ENCODE measurements at places on chromosomes 7 and 10.

DNA sequence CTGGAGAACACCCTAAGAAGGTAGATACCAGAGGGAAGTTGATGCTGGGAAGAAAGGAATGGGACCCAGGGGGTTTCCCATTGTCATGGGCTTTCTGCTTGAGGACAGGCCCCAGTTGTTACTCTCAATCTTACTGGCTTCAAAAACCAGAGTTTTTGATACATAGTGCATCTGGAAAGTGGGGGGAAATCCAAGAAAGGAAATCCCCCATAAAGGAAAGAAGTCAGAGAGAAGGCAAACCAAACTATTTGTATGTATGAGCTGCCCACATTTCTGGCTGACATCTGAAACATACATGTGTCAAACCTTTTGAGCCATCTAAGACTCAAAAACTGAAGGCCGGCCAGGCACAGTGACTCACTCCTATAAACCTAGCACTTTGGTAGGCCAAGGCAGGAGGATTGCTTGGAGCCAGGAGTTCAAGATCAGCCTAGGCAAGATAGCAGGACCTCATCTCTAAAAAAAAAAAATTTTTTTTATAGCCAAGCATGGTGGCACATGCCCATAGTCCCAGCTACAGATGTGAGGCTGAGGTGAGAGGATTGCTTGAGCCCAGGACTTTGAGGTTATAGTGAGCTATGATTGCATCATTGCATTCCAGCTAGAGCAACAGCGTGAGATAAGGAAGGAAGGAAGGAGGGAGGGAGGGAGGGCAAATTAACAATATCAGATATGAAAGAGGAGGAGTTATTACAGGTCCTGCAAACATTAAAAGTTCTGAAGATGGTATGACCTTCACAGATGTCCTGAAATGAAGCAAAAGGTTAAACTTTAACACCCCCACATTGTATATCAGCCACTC, 6.7 kb upstream of the COA1 start:
- no peak for DNase-seq

DNA sequence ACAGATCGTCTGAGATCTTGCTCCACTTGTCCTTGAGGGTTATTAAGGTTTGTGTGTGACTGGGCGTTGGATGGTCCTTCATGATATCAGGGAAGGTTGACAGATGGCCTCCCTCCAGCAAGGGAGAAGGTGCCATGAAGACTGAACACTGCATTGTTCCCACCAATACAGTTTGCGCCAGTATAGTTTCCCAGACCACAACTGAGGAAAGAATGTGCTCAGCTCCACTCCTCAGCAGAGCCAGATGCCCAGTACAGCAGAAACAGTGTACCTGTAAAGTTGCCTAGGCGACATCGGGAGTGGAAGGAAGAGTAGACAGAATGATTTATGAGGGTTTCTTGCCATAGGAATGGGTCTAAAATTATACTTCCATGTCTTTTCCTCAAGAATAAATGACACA, 137.5 kb downstream of the ST7 start:
- no peak for DNase-seq

DNA sequence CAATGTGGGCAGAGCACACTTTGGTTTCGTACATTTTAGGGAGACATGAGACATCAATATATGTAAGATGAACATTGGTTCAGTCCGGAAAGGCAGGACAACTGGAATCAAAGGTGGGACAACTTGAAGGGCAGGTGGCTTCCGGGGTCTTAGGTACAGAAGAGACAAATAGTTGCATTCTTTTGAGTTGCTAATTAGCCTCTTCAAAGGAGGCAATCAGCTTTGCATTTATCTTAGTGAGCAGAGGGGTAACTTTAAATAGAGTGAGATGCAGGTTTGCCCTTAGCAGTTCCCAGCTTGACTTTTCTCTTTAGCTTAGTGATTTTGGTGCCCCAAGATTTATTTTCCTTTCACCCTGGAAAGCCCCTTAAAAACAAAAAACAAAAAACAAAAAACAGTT, 21.3 kb downstream of the ZNF487 start:
- DNase-seq, result no peak

DNA sequence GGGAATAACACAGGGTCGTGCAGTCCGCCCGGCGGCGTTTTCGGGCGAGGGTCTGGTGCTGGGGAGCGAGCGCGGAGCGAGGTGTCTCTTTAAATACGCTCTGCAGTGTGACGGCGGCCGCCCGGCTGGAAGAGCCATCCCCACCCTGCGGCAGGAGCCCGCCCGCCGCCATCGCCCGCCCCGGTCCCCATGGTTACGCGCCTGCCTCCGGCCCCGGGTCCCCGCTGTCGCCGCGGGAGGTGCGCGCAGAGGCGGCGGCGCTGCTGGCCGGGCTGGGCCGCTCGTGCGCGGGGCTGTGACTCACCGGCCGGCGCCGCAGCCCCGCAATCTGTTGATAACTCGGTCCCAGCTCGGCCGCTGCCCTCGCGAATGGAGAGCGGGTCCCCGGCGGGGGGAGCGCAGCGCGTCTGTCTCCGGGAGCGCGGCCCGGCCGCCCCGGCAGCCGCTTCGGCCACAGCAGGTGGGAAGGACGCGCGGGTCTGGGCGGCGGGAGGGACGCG, at the start of gene ADGRA1:
TSS of gene ADGRA1 (plus strand) at position 246 of the 500 bp plus-strand sequence. CDS start 986 bp downstream, outside the sequence.
- no peak for DNase-seq

GRCh38 chr10:42953684-42954674, 122.9 kb upstream of the RET start:
- no peak for DNase-seq

GRCh38 chr10:71831646-71832552, 19.2 kb downstream of the PSAP start:
- DNase-seq, result no peak

DNA sequence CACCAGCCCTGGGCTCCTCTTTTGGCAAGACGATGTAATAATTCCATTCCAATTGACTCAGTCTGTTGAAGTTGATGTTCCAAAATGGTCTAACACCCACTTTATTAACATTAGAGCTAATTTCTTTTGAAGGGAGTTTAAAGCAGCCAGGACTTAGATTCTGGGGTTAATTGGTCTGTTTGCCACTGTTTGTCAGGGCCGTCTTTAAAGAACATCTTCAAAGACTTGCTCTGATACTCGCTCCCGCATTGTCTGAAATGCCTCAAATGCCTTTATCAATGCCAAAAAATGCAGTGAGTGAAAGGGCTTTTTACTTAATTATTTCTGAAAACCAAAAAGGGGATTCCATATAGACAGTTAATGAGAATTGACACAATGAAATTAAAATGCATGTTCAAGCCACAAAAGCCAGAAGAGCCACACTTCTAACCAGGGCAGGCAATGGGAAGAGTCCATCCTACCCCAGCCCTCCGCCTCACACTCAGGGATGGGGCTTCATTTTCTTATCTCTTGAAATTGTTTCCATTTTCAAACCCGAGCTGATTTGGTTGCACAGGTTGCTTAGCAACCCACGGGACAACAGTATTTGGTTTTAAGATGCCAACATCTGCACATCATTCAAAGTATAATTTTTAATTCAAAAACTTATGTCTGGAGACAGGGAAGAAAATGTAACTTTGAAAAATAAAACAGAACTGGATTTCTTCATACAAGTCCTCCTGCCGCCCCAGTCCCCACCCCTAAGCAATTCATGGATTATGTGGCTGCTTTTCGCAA, 163.0 kb downstream of the FGFR2 start:
- no peak for DNase-seq

GRCh38 chr10:25175527-25176420, 973 bp downstream of the GPR158 start:
- no peak for DNase-seq

DNA sequence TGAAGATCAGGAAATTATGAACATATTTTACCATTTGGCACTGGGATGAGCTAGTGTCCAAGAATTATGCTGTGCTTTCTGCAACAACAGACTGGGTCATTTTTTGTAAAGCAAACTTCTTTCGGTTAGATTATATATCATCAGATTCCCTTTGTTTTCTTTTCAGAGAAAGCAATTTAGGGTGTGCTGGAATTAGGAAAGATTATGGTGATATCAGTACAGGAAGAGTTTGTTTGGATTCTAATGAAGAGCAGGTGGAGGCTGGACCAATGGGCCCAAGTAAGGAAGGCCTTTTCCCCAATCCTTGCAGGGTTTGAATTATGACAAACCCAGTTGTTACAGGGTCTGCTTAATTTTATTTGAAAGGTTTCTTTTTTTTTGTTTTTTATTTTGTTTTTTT, 1092.8 kb downstream of the KCNMA1 start:
- no peak for DNase-seq

GRCh38 chr10:79927111-79927828, 21.6 kb downstream of the SFTPD start:
- DNase-seq, result peak; percentile 74

- DNase-seq, result no peak
These were observed 18.1 kb upstream of the ITGB8 start for GRCh38 chr7:20312562-20312961.

- no peak for DNase-seq
These were observed 181.7 kb downstream of the LRMDA start for GRCh38 chr10:75612904-75613684.

DNA sequence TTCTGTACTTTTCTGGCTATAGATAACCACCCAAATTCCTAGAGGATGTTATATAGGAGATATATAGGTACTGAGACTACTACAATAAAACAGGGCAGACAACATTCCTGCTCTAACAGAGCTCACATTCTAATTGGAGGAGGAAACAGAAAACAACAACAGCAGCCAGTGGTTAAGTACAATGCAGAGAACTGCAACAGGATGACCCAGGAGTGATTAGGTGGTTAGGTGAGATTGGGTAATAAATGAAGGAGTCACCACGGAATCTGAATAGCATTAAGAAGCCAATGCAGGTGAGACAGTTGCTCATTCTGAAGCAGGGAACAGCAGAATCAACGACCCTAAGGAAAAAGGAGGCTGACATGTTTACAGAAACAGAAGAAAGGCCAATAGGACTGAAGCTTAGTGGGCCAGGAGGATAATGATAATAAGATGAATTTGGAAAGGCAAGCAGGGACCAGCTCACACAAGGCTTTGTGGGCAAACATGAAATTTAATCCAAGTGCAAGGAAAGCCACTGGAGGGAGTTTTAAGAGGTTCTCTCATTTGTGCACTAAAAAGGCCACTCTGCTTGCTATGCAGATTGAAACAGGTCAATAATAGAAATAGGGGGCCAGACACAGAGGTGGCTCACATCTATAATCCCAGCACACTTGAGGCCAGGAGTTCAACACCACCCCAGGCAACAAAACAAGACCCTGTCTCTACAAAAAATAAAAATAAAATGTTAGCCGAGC, 16.9 kb upstream of the REEP3 start:
- DNase-seq, result no peak

- DNase-seq, result no peak
These were observed 23.9 kb downstream of the NT5C3A start for GRCh38 chr7:33038639-33039038.

DNA sequence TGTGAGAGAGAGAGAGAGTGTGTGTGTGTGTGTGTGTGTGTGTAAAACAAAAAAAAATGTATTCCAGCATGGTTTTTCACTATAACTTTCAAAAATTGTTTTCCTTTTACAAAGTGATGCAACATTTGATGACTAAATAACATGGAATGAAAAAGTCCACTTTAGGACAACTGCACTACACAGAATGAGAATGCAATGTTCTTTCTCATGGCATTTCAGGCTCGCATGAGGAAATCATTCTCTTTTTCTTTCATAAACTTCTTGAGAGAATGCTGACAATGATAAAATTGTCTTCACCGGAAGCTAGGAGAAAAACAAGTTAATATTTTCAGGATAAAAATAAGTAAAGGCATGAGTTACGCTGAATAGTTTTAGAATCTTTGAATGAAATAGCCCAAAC, 53.7 kb downstream of the SLC16A12 start:
- DNase-seq, result no peak

- peak; percentile 49 for DNase-seq
These were observed at the start of gene KLF6 for GRCh38 chr10:3784510-3785250. Gene KLF6, minus strand, starts transcription at chr10:3785209. Its CDS starts 195 bp downstream, at chr10:3785014.

GRCh38 chr10:59967079-59967478, 60.7 kb upstream of the CCDC6 start:
- DNase-seq, result no peak

DNA sequence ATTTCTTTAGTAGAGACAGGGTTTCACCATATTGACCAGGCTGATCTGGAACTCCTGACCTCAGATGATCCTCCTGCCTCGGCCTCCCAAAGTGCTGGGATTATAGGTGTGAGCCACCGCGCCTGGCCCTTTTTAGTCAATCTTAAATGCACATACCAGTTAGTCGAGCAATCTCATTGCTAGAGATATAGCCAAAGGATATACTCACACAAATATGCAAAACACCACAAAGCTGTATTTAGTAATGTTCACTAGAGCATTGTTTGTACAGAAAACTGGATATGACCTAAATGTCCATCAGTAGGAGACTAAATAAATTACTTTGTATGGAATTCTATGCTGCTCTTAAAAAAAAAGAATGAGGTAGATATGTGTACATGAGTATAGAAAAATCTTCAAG, 24.5 kb upstream of the IL6 start:
- no peak for DNase-seq

- DNase-seq, result no peak
These were observed 92.5 kb upstream of the IKZF1 start for GRCh38 chr7:50212016-50212325.

DNA sequence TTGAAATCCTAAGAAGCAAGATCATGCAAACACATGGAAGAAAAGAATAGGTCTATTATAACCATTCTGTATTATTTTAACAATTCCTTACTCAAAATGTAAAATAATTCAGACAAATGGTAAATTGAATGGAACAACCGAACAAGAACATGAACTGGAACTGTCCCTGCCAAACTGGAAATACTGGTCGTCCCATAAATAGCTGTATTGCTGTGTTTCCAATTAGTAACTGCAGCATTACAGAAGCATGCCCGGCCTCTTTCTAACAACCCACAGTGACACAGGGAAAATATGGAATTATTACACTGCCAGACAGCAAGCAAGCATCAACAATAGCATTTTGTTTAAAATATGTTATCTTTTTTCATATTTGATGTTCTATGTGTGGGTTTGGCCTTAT, 1138.5 kb upstream of the PHF14 start:
- DNase-seq, result no peak

GRCh38 chr7:83866582-83866981, 217.6 kb upstream of the SEMA3E start:
- DNase-seq, result no peak

GRCh38 chr10:67629461-67629971, 66.5 kb downstream of the CTNNA3 start:
- no peak for DNase-seq

DNA sequence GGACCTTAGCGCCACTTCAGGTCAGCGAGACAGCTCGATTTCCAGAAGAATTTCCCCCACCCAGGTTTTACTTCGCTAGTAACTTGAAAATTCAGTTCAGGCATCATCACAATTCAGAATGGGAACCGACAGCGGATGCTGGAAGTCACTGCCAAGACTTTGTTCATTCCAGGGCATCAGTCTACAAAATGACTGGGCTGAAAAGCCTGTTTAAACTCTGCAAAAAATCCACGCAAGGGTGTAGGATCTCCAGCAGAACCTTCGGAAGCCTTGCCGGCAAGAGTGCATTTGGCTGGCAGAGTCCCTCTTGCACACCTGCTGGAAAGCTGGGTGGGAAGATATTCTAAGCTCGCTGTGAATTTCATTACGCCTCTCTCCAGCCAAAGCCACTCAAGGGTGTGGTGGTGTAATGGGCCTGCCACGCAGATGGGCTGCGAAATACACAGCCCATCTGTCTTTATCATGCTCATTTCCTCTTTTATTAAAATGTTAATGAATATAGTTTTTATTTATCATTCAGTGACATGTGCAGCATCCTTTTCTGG, 672.0 kb upstream of the FOXK1 start:
- no peak for DNase-seq

Data from amygdala (tissue), 56 donors.